ENCODE measurements at places on chromosomes 16 and 17.

- DNase-seq: no peak
These were observed 22.8 kb downstream of the GJC1 start for GRCh38 chr17:44807093-44807816.

- DNase-seq: no peak
These were observed 5.5 kb downstream of the TBX2 start for GRCh38 chr17:61404913-61405685.

- DNase-seq: no peak
These were observed 3.7 kb upstream of the CBX8 start for GRCh38 chr17:79800325-79801155.

DNA sequence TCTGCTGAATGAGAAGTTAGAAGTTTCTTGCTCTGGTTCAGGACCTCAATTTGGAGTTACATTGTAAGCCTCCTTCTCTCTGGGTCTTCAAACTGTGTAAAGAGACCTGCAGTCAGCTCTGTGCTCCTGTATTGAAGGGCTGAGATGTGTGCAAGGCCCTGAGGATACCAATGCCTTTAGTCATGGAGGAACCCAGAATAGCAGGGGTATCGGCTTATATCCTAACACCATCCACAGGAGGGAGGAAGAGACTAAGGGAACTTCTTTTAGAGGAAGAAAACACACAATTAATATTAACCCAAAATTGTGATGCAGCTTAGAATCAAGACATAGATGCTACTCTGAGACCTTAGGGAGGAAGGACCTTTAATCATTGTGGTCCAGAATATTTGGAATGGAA lies 36.5 kb downstream of the GLP2R start:
- no peak for DNase-seq

DNA sequence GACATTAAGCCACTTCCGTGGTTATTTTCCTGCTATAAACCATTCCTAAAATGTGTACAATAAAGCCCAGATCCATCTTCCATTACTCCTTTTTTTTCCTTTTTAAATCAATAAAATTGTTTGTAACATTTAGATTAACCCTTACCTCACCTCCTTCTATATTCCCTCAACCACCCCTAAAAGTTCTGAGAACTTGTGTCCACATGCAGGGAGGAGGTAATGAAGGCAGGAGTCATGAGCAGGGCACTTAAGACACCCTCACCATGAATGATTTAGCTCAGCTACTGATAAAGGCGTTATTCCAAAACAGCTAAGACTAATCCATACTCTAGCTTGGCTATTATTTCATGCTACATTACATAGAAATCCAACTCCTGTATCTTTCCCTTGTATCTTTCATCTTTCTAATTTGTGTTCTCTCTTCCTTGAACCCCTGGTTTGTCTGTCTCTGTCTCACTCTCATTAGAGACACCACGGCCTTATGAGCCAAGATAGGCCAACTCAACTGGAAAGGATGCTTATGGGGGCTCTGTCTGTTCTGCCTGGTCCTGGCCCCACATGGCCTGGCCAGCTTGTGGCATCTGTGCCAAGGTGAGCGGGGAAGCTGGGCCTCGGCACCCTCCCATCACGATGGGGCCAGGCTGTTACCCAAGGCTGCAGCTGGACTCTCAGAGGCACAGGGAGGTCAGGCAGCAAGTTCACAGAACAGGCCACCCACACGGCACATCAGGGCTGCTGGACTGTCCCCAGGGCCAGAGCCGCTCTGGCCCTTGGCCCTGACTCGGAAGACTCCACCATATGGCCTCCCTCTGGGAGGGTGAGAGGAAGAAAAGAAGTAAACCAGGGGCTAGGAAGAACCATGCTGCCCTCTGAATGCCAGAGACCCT lies 294.4 kb downstream of the SOX9 start:
- DNase-seq: no peak

- DNase-seq: peak; percentile 89
These were observed 24.3 kb upstream of the KRT20 start for GRCh38 chr17:40909351-40909750.

- no peak for DNase-seq
These were observed 381 bp upstream of the HSD11B2 start for GRCh38 chr16:67430504-67430976.

DNA sequence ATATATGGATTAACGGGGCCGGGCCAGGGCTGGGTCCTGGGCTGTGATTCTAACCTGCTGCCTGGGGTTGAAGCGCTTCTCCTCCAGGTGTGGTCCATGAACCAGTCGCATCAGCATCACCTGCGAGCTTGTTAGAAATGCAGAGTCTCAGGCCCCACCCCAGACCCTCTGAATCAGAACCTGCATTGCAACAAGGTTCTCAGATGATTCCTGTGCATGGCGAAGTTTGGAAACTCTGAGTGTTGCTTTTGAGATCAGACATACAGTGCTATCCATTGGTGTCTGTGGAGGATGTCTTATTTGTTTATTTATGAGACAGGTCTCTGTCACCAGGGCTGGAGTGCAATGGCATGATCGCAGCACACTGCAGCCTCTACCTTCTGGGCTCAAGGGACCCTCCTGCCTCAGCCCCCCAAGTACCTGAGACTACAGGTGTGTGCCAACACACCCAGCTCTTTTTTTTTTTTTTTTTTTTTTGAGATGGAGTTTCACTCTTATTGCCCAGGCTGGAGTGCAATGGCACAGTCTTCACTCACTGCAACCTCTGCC lies 99.8 kb downstream of the PITPNC1 start:
- no peak for DNase-seq

- DNase-seq: peak; percentile 96
These were observed 2.8 kb downstream of the KDM6B start for GRCh38 chr17:7836596-7837407.

GRCh38 chr16:84751241-84751640 lies 51.4 kb downstream of the USP10 start:
- no peak for DNase-seq

- DNase-seq: no peak
These were observed 93.3 kb upstream of the TNRC6C start for GRCh38 chr17:77865112-77865611.

- DNase-seq: no peak
These were observed 5.1 kb upstream of the CALCOCO2 start for GRCh38 chr17:48825446-48826381.

GRCh38 chr17:69819316-69820087 lies 255.5 kb upstream of the KCNJ16 start:
- DNase-seq: no peak

All from SK-MEL-5 (cell line).